ENCODE measurements at places on chromosomes 5 and 9. TPM values are rescaled to one million over a fixed set of nuclear protein-coding genes. Genes with fewer than 3 reads are reported as not detected.

Gene CYLC2
- not detected for total RNA-seq

Gene PCDHGA12
- total RNA-seq: 4.8 TPM

DNA sequence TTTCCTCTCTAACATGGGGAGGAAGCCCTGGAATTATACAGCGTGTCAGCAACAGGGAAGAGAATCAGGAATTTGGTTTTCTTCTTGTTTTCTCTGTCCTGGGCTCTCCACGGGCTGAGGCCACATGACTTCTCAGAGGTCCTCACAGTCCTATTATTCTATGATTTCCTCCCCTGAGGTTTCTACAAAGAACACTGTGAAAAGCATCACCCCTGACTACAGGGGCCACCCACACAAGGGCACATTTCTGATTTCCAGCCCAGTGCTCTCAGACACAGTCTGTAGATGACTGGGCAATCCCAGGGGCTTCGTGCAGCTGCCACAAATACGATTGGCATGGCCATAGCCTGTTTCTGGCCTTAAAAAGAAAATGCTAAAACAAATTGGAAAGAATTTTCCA lies 284.9 kb downstream of the CEMIP2 start:
- H3K27ac ChIP-seq: no peak overlapping the region
- no peak for DNase-seq
- no peaks in the 10 kb centered on the region for H3K4me1 ChIP-seq
- no peak overlapping the region for H3K4me3 ChIP-seq
- H3K36me3 ChIP-seq: no peaks in the 10 kb centered on the region

DNA sequence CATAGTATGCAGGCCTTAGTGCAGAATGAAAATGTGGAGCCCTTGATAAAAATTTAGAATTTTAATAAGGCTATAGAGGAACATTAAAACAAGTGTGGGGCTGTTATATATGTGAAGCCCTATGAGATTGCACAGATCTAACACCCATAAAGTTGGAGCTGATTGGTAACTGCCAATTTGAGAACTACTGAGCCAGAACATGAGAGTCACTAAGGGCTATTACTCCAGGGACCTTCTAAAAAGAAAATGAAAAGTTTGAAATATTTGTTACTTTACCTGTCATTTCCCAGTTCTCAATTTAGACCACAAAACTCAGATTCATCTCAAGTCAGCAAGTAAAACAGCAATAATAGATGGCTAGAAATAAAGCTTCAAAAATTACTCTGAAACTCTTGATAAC lies 898.6 kb downstream of the TLE1 start:
- H3K4me3 ChIP-seq: no peak overlapping the region
- H3K27me3 ChIP-seq: no peaks in the 10 kb centered on the region
- H3K4me1 ChIP-seq: no peaks in the 10 kb centered on the region
- H3K36me3 ChIP-seq: no peaks in the 10 kb centered on the region

DNA sequence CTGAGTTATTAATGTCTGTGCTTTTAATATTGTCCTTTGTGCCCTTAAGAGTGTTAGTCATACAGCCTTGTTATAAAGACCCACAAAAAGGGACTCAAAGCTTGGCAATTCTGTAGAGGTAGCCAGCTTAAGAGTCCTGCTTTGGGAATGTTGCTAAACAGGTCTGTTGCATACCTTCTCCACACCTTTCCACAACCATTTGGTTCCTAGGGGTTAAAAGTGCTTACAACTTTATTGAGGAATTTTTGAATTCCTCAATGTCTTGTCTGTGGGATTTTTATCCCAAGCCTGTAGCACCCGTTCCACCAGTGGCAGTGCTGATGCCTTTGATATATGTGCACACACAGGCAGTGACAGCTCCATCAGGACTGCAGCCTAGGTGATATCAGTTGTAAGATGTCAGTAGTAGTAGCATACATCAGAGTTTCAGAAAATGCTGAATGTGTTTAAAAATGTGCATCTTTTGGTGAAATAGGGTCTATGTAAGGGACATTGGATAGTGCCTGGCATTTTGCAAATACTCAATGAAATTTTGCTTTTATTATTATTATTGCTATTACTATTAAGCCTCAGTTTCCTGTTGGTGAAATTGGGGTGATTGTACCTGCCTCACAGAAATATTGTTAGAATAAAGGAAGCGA lies 68.5 kb downstream of the WWC1 start:
- no peaks in the 10 kb centered on the region for H3K36me3 ChIP-seq
- H3K4me3 ChIP-seq: no peak overlapping the region
- peaks cover 4% of the 10 kb centered on the region for H3K4me1 ChIP-seq
- no peak for DNase-seq

Measured in left ventricle myocardium inferior (tissue), 1 donor.